ENCODE measurements at places on chromosomes 6 and 20.

GRCh38 chr6:169567819-169568218 lies 134.0 kb downstream of the WDR27 start:
- H3K27ac ChIP-seq: no peak overlapping the region
- no peak for DNase-seq
- H3K27me3 ChIP-seq: no peaks in the 10 kb centered on the region

DNA sequence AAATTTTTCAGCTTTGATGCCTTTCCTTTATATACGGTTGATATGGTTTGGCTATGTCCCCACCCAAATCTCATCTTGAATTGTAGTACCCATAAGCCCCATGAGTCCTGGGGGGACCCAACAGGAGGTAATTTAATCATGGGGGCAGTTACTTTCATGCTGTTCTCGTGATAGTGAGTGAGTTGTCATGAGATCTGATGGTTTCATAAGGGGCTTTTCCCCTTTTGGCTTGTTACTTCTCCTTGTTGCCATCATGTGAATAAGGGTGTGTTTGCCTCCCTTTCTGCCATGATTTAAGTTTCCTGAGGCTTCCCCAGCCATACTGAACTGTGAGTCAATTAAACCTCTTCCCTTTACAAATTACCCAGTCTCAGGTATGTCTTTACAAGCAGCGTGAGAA lies 66.8 kb downstream of the ARHGAP18 start:
- no peak for DNase-seq
- no peaks in the 10 kb centered on the region for H3K27me3 ChIP-seq
- no peak overlapping the region for H3K27ac ChIP-seq

- no peaks in the 10 kb centered on the region for H3K4me1 ChIP-seq
- no peaks in the 10 kb centered on the region for H3K27me3 ChIP-seq
- no peaks in the 10 kb centered on the region for H3K36me3 ChIP-seq
- H3K4me3 ChIP-seq: no peak overlapping the region
- no peak overlapping the region for H3K27ac ChIP-seq
- DNase-seq: no peak
Observed at GRCh38 chr20:8227293-8227692, 95.2 kb downstream of the PLCB1 start.

DNA sequence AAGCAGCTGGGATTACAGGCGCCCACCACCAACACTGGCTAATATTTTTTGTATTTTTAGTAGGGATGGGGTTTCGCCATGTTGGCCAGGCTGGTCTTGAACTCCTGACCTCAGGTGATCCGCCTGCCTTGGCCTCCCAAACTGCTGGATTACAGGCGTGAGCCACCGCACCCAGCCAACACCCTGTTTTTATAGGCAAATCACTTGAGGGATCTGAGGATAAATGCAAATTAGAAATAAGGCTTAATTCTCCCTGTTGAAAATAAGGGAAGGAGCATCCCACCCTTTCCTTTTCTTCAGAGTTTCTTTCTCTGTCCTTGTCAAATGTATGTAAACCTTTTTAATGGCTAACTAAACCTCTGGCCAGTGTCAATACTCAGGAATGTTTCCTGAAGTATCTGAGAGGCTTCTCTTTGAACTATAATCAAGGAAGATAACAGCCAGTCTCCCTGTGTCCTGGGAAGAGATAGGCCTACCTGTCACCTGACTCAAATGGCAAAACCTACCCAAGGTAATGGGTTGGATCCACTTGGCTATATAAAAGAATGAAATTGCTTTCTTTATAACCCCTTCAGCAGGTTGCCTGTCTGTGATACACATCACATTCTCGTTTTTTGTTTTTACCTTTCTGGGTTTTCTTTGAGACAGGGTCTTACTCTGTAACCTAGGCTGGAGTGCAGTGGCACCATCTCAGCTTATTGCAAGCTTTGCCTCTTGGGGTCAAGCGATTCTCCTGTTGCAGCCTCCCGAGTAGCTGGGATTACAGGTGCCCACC lies 64.5 kb upstream of the TNFAIP3 start:
- peaks cover 53% of the 10 kb centered on the region for H3K4me1 ChIP-seq
- no peak overlapping the region for H3K27ac ChIP-seq
- no peak for DNase-seq
- H3K4me3 ChIP-seq: no peak overlapping the region
- H3K36me3 ChIP-seq: peaks cover 8% of the 10 kb centered on the region
- no peaks in the 10 kb centered on the region for H3K27me3 ChIP-seq

DNA sequence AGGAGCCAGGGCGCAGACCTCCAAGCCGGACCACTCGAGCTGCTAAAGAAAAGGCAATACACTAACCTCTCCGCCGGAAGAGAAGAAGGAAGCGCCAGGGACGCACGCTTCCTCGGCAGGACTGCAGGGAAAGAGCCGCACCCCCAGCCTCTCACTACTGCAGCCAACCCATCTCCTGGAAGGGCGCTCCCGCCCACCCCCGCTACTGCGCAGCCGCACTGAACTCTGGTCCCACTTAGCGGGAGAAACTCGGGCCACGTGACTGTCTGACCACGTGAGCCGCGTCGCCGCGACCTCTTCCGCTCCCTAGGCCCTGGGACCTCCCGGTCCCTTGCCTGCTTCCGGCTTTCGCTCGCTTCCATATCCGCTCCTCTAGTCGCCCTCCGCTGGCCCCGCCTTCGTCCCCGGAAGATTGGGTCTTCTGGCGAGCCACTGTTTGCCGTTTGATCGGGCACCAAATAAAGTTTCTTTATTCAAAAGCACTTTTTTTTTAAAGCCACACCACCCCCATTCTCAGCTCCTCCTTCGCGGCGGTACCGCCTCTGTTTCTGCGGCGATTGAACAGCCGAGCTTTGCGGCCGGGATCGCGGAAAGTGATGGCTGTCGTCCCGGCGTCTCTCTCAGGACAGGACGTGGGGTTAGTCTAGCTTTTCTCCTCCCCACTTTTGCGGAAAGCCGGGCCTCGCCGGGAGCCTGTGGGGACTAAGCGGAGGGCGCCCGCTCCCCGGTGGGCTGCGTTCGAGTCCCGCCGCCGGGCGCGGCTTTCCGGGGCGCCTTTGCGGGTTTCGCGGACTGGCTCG lies at the start of gene RMND1:
TSS of gene RMND1 (minus strand) at position 177 of the 800 bp plus-strand sequence. CDS start 6,315 bp downstream, outside the sequence.
- H3K27me3 ChIP-seq: no peaks in the 10 kb centered on the region
- peak; percentile 100 for DNase-seq
- H3K4me1 ChIP-seq: peaks cover 37% of the 10 kb centered on the region
- H3K27ac ChIP-seq: peak within 1 kb of the TSS; percentile 89

DNA sequence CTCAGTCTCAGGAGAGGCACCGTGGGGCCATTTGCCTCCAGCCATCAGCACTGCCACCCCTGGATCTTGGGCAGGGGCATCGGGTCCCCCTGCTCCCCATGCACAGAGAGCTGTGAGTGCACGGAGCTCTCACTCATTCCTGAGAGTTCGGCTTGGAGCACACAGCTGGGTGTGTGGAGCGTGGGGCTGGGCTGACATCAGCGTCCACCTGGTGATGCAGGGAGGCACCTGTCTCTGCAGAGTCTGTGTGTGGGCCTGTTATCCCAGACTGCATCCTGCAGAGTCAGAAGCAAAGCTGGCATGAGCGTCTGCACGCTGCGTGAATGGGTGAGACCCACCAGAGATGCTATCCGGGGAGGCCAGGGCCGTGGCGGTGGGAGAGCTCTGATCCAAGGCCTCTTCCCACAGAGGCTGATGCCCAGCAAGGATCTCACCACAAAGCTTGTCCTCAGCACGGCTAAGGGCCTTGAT lies 248.8 kb upstream of the AFDN start:
- no peaks in the 10 kb centered on the region for H3K4me1 ChIP-seq
- no peak overlapping the region for H3K4me3 ChIP-seq
- H3K27ac ChIP-seq: no peak overlapping the region
- DNase-seq: no peak
